Left cardiac atrium (tissue), 4 donors: ENCODE measurements at places on chromosomes 12 and 14. TPM values are rescaled to one million over a fixed set of nuclear protein-coding genes. Genes with fewer than 3 reads are reported as not detected.

HCAR3 gene
- total RNA-seq: 1.4 TPM

ENDOU gene
- 0.62 TPM for total RNA-seq

KRT8 gene
- total RNA-seq: 194 TPM

GLIPR1 gene
- total RNA-seq: 28.8 TPM

EDDM3A gene
- total RNA-seq: not detected

SELPLG gene
- 12.5 TPM for total RNA-seq

GYS2 gene
- total RNA-seq: not detected
